ENCODE measurements at places on chromosomes 1 and 21.

- DNase-seq = no peak
Observed at GRCh38 chr1:103576065-103576464, 4.7 kb downstream of the AMY2B start.

DNA sequence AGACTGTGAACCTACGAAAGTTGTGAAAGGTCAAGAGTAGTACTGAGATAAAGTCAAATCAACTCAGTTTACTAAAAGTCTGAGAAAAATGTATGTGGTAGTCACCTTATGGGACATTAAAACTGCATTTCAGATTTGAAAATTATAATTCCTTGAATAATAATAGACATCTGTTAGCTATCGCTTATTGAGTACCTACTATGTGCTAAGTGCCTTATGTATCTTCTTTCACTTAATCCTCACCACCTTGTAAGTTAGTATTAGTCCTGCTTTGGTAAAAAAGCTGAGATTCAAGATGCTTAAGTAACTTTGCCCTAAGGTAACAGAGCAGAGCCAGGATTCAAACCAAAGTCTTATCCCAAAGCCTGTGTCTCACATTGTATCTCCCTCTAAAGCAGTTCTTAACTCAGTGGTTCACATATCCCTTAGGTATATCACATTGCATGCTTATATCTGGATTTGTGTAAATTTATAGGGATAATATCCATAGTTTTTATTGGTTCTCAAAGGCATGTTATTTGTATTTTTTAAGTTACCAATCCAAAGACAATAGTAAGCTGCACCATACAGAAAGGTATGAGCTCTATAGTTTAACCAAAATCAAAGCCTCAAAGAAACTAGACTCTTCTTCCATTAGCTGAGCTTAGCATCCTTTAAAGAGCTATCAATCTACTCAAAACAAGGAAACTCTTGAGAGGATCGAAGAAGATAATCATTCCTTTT lies 865 bp downstream of the PIGC start:
- no peak for DNase-seq

- DNase-seq = no peak
Observed at GRCh38 chr1:14653461-14653960, 55.0 kb downstream of the KAZN start.

- peak; percentile 24 for DNase-seq
Observed at GRCh38 chr21:41564871-41565274, 56.9 kb upstream of the TMPRSS2 start.

- no peak for DNase-seq
Observed at GRCh38 chr1:109609881-109610280, 9.5 kb downstream of the GNAT2 start.

DNA sequence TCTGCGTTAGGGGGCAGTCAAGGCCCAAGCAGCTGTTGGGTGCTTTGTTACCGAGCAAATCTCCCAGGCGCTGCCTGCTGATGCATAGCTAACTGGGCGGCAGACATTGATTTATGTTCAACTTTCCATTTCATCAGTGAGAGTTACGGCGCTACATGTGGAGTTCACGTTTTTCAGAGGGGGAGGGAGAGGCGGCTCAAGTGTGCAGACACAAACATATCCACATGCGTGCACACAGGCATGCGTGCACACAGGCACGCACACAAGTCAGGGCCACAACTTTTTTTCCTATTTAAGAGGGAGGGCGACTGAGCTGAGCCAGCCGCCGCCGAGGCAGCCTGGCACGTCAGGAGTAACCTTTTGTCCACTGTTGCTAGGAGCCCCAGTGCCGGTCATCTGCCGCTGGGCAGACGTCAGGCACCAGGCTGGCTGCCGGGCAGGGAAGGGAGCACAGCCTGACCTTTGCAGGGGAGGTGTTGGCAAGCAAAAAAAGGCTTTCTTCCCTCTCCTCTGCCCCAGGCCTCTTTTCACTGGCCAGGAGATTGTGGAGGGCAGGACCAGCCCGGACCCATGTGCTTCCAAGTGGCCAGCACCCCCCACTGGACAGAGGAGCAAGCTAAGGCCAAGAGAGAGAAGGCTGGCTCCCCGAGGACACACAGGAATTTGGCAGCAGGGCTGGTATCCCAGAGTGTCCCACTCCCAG lies 73.3 kb downstream of the MRPL37 start:
- no peak for DNase-seq

GRCh38 chr21:21101911-21102310 lies 103.7 kb downstream of the NCAM2 start:
- no peak for DNase-seq

DNA sequence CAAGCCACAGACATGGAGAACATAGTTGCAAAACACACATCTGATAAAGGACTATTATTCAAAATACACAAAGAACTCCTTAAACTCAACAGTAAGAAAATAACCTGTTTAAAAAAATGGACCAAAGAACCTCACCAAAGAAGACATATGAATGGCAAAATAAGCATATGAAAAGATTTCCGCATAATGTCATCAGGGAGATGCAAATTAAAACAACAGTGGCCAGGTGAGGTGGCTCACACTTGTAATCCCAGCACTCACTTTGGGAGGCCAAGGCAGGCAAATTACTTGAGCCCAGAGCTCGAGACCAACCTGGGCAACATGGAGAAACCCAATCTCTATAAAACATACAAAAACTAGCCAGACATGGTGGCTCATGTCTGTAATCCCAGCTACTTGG lies 50.4 kb downstream of the PRPF38A start:
- DNase-seq = no peak

- DNase-seq = no peak
Observed at GRCh38 chr1:7993593-7994479, 32.3 kb downstream of the ERRFI1 start.

GRCh38 chr1:118291661-118292060 lies 106.6 kb upstream of the SPAG17 start:
- DNase-seq = no peak

GRCh38 chr1:217097819-217098218 lies 374.6 kb upstream of the ESRRG start:
- DNase-seq = no peak

- DNase-seq = no peak
Observed at GRCh38 chr1:169298441-169298840, 69.2 kb downstream of the NME7 start.

- DNase-seq = no peak
Observed at GRCh38 chr1:150775276-150775675, 9.7 kb upstream of the CTSS start.

- peak; percentile 59 for DNase-seq
Observed at GRCh38 chr21:46457801-46458314, 833 bp upstream of the DIP2A start.

- DNase-seq = no peak
Observed at GRCh38 chr1:214247501-214248041, 33.4 kb upstream of the SMYD2 start.

GRCh38 chr1:202723708-202724107 lies 13.5 kb upstream of the SYT2 start:
- no peak for DNase-seq

- DNase-seq = no peak
Observed at GRCh38 chr21:32814528-32814927, 43.0 kb upstream of the PAXBP1 start.

DNA sequence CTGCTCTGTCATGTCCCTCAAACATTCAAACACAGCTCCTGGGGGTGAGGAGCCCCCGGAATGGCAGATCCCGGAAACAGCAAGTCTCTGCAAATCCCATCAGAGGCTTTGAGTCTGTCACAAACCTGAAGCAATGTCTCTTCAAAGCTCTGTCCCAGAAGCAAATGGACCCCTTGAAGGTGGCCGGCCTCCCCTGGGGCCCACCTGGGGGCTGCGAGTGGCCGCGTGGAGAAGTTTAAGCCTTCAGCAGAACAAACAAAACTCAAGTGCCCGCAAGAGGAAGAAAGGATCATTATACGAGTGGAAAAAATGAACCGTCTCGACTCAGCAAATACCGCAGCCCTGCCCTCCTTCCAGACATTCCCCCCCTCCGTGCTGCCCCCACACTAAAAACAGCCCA lies 53.3 kb downstream of the PRDM16 start:
- DNase-seq = no peak

DNA sequence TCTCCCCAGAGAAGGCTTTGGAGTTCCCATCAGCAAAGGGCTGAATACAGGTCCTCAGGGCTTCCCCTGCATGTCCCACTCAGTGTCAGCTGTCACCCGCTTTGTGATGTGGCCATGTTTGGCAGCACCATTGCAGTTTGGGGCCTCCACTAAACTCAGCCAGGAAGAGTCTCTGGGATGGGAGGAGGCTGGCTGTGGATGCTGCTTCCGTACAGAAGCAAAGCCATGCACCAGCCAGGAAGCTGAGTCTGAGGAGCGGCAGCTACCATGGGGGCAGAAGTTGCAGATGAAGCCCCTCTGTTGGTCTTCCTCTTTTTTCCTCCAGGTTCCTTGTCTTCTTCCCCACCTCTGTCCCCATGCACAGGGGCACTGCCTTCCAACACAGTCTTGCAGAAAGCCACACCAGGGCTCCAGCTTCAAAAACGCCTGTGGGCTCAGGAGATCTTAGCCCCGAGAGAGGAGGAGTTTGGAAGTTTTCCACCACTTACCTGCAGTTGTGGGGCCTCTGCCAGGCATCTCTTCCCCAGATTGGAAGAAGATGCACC lies 416.8 kb downstream of the NPHP4 start:
- DNase-seq = no peak

GRCh38 chr1:204431310-204432184 lies 19.9 kb upstream of the PPP1R15B start:
- DNase-seq = peak; percentile 88

DNA sequence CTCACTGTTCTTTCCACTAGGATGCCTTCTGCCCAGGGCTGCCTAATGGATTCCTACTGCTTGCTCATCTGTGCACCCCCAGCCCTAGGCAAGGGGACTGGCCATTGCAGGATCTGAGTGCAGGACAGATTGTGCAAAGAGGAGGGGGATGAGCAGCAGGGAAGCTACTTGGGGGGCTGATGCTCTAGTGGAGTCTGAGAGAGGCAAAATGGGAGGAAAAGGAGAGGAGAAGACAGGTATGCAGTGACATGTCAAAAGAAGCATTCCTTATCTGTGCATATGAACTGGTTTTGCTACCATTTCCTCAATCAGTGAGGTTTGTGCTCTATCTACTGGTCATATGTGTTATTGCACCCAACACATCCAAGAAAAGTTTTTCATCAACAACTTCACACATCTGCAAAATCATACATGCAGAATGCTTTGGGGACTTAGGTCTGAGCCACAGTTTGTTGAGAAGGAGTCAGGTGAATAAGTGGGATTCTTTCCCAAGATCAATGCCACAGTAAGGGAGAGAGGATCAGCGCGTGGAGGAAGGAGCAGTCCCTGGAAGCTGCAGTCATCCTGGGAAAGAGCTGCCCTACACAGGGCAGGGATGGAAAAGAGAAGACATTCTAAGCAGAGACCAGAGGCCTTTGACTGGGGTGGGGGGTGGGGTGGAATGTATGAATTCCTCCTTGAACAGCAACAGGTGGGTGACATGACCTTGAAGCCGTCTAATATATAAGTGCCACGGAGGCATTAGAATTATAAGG lies 14.4 kb downstream of the SLC5A9 start:
- no peak for DNase-seq

GRCh38 chr1:112954945-112955772 lies 837 bp downstream of the SLC16A1 start:
- DNase-seq = peak; percentile 80

GRCh38 chr1:185324118-185324517 lies 7.1 kb upstream of the IVNS1ABP start:
- DNase-seq = no peak

- peak; percentile 68 for DNase-seq
Observed at GRCh38 chr1:40709100-40709801, 17.7 kb downstream of the NFYC start.

DNA sequence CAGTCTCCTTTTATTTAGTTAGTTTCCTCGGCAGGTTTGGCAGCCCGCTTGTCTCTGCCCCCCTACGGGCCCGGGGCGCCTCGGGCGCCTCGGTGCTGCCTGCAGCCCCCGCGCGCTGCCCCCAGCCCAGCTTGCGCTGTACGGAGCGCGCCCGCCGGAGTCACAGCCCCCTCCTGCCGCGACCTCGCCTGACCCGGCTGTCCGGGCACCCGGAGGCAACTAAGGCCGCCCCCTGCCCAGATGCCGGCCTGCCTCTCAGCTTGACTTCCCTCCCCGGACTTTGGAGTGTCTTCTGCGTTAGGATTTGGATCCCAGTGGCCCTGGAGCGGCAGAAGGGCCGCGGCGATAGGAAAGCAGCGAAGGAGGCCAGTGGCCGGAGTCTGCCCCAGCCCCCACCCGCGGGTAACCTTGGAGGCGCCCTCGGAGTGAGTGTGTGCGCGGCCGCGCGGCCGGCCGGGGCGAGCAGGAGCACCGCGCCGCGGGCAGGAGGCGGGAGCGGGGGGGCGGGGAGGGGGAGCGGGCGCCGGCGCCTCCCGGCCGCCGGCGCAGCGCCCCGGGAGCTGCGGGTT lies 7.6 kb downstream of the CDKN2C start:
- DNase-seq = peak; percentile 31

DNA sequence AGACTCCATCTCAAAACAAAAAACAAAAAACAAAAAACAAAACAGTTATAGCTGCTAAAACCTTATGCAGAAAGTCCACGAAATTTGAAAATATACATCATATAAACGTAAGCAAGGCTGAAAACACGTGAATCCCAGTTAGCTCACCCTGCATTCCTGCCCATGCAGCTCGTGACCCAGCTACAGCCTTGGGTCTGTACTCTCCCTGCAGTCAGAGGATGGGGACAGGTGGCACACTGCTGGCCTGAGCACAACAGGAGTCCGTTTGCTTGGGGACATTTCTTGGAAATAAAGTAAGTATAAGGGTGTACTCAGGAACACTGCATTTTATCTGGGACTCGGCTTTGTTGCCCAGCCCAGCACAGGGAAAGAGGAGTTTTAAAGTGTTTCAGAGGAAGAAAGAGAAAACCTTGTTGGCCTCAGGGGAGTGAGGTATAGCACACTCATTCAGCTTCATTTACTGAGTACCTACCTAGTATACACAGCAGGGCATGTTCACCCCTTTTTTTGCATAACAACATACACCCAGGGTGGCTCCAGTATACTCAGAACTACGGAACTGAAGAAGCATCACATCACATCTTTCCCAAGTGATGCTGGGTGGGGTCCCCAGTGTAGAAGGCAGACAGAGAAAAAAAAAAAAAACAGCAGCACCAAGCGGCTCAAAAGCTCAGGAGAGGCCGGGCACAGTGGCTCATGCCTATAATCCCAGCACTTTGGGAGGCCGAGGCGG lies 44.1 kb downstream of the CAPZB start:
- DNase-seq = no peak

- no peak for DNase-seq
Observed at GRCh38 chr1:193419295-193419694, 232.9 kb upstream of the B3GALT2 start.

- DNase-seq = no peak
Observed at GRCh38 chr21:21230672-21231071, 232.5 kb downstream of the NCAM2 start.

DNA sequence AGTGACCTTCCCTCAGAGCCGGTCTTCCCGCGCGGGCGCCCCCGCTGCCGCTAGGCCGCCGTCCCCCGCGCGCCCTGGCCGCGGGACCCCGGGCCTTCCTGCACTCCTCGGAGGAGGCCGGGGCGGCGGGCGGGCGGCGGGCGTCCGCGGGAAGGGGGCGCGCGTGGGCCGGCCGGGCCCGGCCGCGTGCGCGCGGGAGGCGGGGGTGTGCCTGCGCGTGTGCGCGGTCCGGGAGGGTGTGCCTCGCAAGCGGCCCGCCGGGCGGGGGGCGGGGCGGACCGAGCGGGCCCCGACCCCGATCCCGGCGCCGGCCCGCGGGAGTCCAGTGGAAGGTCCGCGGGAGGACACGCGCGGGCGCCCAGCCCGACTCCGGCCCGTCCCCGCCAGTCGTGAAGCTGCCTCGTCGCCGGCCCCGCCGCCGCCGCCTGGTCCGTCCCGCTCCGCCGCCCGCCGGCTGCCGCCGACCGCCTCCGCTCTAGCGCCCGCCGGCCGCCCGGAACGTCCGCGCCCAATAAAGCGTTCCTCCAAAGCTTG lies 438 bp downstream of the MRPS6 start:
- peak; percentile 56 for DNase-seq

- no peak for DNase-seq
Observed at GRCh38 chr1:150121236-150121862, 28.4 kb upstream of the PLEKHO1 start.
